Spinal cord (tissue), 10 donors: ENCODE measurements at places on chromosomes 2 and 18.

DNA sequence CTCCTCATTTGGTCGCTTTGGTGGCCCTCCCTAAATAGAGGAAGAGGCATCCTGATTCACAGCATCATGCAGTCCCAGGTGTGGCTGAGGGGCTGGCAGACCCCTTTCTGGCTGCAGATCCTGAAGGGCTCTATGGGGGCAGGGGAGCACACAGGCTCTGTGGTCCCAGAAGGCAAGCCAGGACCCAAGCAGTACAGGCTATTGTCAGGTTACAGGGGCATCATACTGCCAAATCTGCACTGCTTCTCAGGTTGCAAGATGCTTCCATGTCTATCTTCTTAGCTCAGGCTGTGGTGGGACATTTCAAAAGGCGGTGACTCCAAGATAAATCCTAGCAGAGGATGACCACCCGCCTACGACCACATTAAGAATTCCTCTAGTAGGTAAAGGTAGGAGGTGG is 54.3 kb downstream of the TTC32 start:
- no peaks in the 10 kb centered on the region for H3K4me1 ChIP-seq
- H3K4me3 ChIP-seq, result no peak overlapping the region

- no peaks in the 10 kb centered on the region for H3K27me3 ChIP-seq
- H3K4me1 ChIP-seq, result no peaks in the 10 kb centered on the region
- DNase-seq, result peak; percentile 38
- no peak overlapping the region for H3K27ac ChIP-seq
- H3K4me3 ChIP-seq, result no peak overlapping the region
These were observed 20.1 kb upstream of the SCYGR2 start for GRCh38 chr2:227578642-227579041.

DNA sequence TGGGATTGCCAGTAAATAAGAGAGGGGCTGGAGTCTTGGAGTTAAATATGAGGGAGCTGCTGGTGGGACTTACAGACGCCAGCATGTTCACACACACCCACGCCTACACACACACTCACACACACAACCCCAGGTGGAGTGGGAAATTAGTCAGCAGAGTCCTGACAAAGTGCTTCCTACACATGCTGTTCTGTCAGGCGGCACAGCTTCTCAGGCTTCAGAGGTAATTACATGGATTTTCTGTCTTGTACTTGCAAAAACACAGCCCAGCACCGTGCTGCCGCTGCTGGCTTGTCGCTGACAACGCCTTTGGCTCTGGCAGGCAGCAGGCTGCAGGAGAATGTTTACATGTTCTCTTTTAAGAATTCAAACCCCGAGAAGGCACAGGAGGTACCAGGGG is 1186.3 kb upstream of the CELF4 start:
- no peaks in the 10 kb centered on the region for H3K4me1 ChIP-seq
- DNase-seq, result peak; percentile 84
- no peaks in the 10 kb centered on the region for H3K36me3 ChIP-seq
- no peaks in the 10 kb centered on the region for H3K27me3 ChIP-seq
- no peak overlapping the region for H3K4me3 ChIP-seq
- no peak overlapping the region for H3K27ac ChIP-seq

- H3K27ac ChIP-seq, result no peak overlapping the region
- no peaks in the 10 kb centered on the region for H3K36me3 ChIP-seq
- DNase-seq, result no peak
- no peaks in the 10 kb centered on the region for H3K27me3 ChIP-seq
These were observed 25.0 kb downstream of the MC4R start for GRCh38 chr18:60347526-60348045.

DNA sequence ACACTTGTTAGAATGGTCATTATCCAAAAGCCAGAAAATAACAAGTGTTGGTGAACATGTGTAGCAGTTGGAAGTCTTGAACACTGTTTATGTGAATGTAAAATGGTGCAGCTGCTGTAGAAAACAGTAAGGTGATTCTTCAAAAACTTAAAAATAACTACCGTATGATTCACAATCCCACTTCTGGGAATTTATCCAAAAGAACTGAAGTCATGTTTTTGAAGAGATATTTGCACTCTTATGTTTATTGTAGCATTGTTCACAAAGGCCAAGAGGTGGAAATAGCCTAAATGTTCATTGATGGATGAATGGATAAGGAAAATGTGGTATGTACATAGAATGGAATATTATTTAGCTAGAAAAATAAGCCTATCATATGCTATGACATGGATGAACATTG is 6.3 kb upstream of the SPP2 start:
- H3K27me3 ChIP-seq, result no peaks in the 10 kb centered on the region
- no peaks in the 10 kb centered on the region for H3K4me1 ChIP-seq
- no peaks in the 10 kb centered on the region for H3K36me3 ChIP-seq
- no peak for DNase-seq
- H3K4me3 ChIP-seq, result no peak overlapping the region
- no peak overlapping the region for H3K27ac ChIP-seq

DNA sequence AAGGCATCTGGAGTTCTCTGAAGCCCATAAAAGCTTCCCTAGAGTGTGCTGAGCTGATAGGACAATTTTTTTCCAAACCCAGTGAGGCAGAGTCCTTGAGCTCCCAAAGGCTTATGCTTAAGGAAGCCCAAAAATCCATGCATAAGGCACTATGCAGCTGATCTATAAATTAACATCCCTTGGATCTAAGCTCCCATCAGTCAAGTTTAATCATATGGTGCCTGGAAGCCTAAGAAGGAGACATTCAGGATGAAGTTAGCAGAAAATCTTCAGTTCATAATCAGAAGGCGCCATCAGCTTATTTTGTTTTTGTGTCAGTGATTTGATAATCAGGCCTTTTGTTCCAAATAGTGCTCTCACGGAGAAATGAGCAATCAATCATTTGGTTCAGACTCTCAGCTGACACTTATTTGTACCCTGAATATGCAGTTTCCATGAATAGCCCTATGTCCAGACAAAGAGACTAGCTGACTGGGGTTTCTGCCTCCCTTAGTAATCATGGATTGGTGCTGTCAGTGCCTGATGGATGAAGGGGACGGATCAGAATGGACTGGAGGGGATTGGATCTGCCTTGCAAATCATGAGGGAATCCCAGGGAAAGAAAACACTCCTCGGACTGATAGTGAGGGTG is 464.8 kb upstream of the RGPD4 start:
- H3K27ac ChIP-seq, result no peak overlapping the region
- no peak overlapping the region for H3K4me3 ChIP-seq
- H3K36me3 ChIP-seq, result no peaks in the 10 kb centered on the region
- H3K4me1 ChIP-seq, result no peaks in the 10 kb centered on the region
- no peak for DNase-seq
- no peaks in the 10 kb centered on the region for H3K27me3 ChIP-seq

GRCh38 chr2:54106631-54107454 is 8.6 kb upstream of the ACYP2 start:
- H3K27me3 ChIP-seq, result no peaks in the 10 kb centered on the region
- H3K4me3 ChIP-seq, result no peak overlapping the region
- DNase-seq, result peak; percentile 84
- no peaks in the 10 kb centered on the region for H3K36me3 ChIP-seq
- no peak overlapping the region for H3K27ac ChIP-seq
- peaks cover 3% of the 10 kb centered on the region for H3K4me1 ChIP-seq

DNA sequence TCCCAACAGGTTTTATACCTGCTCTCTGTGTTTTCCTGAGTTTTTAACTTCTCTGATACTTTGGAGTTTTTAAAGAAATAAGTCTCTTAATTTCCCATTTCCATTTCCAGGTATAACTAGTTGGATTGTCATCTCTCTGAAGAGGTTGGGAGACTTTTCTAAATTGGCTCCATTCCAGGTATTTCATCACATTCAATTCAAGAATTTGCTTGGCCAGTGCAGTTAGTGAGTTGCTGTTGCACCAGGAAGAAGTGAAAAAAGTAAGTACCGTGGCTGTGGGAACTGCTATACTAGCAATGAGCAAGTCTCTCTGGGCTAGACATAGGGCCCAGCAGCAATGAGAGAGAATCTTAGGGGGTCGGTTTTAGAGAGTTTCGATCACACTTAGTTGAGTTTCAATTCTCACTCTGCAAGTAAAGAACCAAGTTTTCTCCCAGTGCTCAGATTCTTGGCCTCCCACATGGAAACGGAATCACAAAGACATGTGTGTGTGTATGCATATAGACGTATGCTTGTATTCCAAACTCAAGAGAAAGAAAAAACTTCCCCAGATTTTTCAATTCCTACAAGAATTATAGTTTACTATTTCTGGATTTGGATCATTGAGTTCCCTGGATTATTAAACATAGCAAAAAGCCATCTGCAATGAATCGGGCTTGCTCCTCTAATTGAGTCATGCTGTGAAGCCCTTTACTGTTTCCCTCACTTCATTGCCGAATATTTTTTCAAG is 894.4 kb downstream of the BCL11A start:
- no peaks in the 10 kb centered on the region for H3K27me3 ChIP-seq
- DNase-seq, result no peak
- H3K4me3 ChIP-seq, result no peak overlapping the region
- no peak overlapping the region for H3K27ac ChIP-seq

DNA sequence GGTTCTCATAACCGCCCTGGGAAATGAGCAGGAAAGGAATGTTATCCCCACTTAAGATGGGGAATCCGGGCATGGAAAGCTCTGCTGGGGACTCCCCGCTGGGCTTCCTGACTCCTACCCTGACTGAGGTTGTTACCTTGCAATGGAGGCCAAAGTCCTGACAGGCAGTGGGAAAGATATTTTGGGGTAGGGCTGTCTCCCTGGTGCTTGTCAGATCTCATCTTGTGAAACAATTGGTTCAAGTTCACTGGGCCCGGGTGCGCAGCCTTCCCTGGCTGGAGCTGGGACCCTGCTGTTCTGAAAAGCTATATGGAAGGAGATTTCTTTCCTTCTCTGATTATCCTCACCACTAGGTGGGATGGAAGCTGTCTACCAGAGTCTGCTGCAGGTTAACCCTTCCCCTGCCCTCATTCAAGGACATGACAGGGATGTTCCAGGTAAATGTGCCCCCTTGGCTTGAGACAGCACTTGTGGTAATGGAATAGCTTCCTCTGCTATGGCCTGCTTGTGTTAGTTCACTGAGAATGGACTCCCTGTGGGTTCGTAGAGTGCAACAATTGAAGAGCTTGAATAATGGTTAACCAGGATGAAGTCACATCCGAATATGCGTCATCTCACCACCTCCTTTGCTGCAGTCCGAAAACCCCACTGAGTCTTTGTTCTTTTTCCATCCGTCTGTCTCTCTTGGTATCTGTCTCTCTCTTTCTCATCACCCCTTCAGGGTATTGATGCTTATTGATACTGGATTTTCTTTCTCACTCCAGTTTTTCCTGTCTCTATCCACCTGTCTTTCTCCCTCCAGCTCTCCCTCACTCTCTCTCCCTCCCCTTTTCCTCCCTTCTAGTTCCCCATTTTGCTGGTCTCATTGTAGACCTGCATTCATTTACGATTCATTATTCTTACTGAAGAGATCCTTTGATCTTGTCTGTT is 67.8 kb upstream of the EPAS1 start:
- no peaks in the 10 kb centered on the region for H3K36me3 ChIP-seq
- peak overlapping the region; percentile 25 for H3K27ac ChIP-seq
- no peak overlapping the region for H3K4me3 ChIP-seq
- peaks cover 17% of the 10 kb centered on the region for H3K4me1 ChIP-seq
- H3K27me3 ChIP-seq, result no peaks in the 10 kb centered on the region

DNA sequence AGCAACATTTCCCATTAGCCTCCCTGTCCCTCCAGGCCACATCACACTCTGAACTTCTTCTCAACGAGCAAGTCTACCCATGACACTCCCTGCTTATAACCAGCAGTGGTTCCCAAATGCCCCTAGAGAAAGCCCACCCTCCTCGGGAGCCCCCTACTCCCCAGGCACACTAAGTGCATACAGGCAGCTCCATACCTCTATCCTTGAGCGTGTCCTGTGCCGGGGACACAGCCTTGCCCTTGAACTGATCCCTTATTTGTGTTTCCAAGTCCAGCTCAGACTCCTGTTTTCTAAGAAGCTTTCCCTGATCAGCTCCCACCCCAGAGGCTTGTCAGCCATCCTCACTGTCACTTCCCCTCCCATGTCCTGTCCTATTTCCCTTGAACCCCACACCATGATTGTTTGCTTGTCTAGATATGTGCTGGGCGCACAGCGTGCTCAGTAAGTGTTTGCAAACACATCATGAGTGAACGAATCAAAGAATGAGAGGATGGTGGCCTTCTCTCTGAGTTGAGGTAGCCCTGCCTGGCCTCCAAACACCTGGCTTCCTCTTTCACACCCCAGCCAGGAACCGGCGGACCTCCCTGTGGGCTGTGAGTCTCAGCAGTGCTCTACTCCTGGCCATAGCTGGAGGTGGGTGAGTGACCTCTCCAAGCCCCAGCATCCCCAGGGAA is 2.1 kb downstream of the TEX51 start:
- H3K27me3 ChIP-seq, result no peaks in the 10 kb centered on the region
- H3K4me1 ChIP-seq, result no peaks in the 10 kb centered on the region
- no peak overlapping the region for H3K27ac ChIP-seq
- no peak for DNase-seq

GRCh38 chr2:43230951-43231827 is 4.8 kb upstream of the ZFP36L2 start:
- no peak overlapping the region for H3K4me3 ChIP-seq
- peaks cover 19% of the 10 kb centered on the region for H3K4me1 ChIP-seq
- peaks cover 10% of the 10 kb centered on the region for H3K36me3 ChIP-seq
- H3K27ac ChIP-seq, result no peak overlapping the region
- DNase-seq, result no peak

- H3K27me3 ChIP-seq, result no peaks in the 10 kb centered on the region
- H3K27ac ChIP-seq, result no peak overlapping the region
- DNase-seq, result no peak
- peaks cover 6% of the 10 kb centered on the region for H3K4me1 ChIP-seq
- no peaks in the 10 kb centered on the region for H3K36me3 ChIP-seq
- H3K4me3 ChIP-seq, result no peak overlapping the region
These were observed 125.7 kb downstream of the RBMS1 start for GRCh38 chr2:160367887-160368286.

- no peak overlapping the region for H3K4me3 ChIP-seq
- H3K27ac ChIP-seq, result no peak overlapping the region
- no peak for DNase-seq
- H3K36me3 ChIP-seq, result no peaks in the 10 kb centered on the region
- no peaks in the 10 kb centered on the region for H3K4me1 ChIP-seq
These were observed 8.0 kb upstream of the CFAP65 start for GRCh38 chr2:219049282-219049681.

- H3K4me1 ChIP-seq, result peaks cover 16% of the 10 kb centered on the region
- DNase-seq, result no peak
- no peak overlapping the region for H3K27ac ChIP-seq
- no peaks in the 10 kb centered on the region for H3K36me3 ChIP-seq
- peaks cover 40% of the 10 kb centered on the region for H3K27me3 ChIP-seq
These were observed 4.8 kb downstream of the TNFRSF11A start for GRCh38 chr18:62329691-62330454.

DNA sequence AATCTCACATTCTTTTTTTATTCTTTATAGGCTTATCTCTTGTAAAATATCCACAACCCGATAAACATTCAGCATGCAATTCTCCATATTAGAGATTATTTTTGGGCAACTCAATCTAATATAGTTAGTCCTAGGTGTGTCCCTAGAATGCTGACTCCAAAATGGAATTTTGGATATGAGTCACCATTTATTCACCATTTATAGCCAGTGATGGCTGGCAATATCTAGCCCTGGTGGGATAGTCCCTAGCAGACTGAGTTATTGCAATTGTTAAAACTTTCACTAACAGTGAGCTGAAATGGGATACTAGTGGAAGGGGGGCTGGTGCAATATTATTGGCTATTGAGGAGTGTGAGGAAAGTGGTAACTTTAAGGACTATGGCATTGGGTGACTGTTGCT is 401.6 kb downstream of the SLC4A3 start:
- no peak overlapping the region for H3K27ac ChIP-seq
- no peaks in the 10 kb centered on the region for H3K4me1 ChIP-seq
- no peak for DNase-seq

- no peak overlapping the region for H3K27ac ChIP-seq
- no peaks in the 10 kb centered on the region for H3K27me3 ChIP-seq
- no peaks in the 10 kb centered on the region for H3K4me1 ChIP-seq
- no peak for DNase-seq
- H3K4me3 ChIP-seq, result no peak overlapping the region
- no peaks in the 10 kb centered on the region for H3K36me3 ChIP-seq
These were observed 145.9 kb downstream of the DLGAP1 start for GRCh38 chr18:4309227-4309626.
